ENCODE measurements at places on chromosomes 3 and 15.
A peak's percentile ranks its signal among the peaks of the same experiment; 100 is the strongest.

DNA sequence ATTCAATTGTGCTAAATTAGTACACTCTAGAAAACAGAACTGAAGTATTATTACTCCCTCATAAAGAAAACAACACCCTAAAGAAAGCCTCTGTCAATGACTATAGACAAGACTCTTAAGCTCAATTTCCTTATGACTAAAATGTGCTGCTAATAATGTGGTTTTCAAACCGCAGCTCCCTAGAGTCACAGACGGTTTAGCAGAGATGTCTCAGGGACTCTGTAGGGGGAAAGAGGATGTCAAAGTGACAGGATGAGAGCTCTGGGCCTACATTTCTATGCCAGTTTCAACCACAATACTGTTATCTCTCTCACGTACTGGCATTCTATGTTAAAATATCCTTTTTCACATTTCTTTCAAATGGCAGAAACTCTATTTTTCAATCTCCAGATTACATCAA lies 37.6 kb upstream of the WDR49 start:
- DNase-seq = peak; percentile 88

GRCh38 chr3:20478436-20478835 lies 292.4 kb upstream of the SGO1 start:
- DNase-seq = no peak

DNA sequence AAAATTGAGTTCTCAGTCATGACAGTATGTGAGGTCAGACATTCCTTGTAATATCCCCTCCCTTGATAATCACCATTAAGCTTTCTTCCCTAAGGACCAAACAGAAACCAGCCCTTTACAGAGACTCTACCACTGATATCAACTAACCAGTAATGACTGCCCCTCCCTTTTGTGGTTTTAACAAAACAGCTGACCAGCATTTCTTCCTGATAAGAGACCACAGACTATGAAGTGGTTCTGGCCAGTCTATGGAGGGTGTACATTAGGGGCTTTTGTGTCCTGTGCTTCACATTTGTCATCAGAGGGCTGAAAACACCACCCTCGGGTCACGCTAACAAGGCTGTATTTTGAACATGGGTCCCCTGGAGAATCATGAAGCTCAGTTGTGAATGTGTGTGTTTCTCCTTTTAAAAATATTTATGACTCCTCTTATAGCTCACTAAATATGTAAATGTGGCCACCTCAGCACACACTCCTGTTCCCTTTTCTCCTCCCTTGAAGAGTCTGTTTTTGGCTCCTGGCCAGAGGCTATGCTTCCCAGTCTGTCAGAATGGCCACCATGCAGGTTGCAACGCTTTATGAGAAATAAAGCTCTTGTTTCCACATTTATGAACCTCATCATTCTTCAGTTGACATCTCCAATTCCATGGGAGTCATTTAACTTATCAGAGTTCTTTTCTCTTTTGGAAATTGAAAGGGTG lies 239.3 kb downstream of the CPNE4 start:
- no peak for DNase-seq

- no peak for DNase-seq
Measured at GRCh38 chr3:42702066-42702951, at the start of gene HHATL. HHATL (minus strand) TSS chr3:42702798; CDS start chr3:42700826, 1,972 bp downstream.

GRCh38 chr3:169475576-169475975 lies 187.9 kb downstream of the MECOM start:
- no peak for DNase-seq

GRCh38 chr3:4821975-4822374 lies 157.3 kb upstream of the BHLHE40 start:
- DNase-seq = peak; percentile 55

DNA sequence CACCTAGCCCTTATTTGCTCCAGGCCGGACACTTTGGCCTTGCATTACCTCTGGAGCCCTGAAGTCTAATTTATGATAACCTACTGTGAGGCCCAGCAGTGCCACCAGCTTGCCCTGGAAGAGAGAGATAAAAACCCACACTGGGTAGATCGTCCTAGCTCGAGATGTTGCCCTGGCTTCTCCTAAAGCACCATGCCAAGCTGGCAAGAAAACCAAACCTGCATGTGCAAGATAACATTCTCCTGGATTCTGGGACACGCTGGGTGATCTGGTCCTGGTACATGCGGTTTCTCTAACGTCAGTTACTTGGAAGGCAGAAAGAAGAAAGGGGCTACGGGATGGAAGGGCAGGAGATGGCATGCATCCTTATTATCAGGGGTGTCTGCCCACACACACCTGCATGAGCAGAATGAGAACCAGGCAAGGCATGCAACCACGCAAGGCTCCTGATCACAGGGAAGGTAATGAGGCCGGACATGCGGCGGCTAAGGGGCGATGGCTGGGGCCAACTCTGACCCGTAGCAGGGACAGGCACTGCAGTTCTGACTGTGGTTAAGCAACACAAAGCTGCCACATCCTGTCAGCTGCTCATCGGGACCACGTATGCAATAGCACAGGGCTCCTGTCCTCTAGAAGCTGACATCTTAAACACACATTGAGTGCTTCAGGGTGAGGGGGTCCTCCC lies 73.0 kb downstream of the OXNAD1 start:
- peak; percentile 82 for DNase-seq
